ENCODE measurements at places on chromosomes 1 and 21.
A peak's percentile ranks its signal among the peaks of the same experiment; 100 is the strongest.

DNA sequence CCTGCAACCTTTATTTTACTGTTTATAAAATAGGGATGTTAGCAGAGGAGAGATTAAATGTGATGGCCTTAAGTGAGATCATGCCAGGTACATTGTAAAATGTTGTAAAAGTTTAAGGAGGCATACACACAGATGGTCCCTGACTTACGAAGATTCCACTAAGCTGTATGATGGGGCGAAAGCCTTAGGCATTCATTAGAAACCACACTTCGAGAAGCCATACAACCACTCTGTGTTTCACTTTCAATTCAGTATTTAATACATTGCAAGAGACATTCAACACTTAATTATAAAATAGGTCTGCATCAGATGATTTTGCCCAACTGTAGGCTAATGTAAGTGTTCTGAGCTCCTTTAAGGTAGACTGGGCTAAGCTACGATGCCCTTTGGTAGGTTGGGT is 3.7 kb downstream of the SMPDL3B start:
- DNase-seq, result no peak

DNA sequence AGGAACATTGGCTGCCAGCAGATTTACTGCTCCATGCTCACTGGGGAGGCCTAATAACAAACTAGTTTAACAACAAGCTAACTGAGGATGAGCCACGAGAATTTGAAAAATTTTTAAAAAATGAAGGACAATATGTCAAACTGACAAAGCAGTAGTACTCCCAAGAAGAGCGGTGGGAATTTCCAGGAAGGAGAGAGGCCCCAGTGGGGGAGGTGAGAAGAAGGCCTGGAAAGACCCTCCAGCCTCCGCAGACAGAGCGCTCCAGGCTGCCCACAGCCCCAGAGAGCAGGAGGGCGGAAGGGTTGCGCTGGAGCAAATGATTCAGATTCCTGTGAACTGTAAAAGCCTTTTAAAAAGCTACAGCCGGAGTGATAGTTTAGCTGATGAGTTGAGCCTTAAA is 78.5 kb downstream of the SIPA1L2 start:
- no peak for DNase-seq

DNA sequence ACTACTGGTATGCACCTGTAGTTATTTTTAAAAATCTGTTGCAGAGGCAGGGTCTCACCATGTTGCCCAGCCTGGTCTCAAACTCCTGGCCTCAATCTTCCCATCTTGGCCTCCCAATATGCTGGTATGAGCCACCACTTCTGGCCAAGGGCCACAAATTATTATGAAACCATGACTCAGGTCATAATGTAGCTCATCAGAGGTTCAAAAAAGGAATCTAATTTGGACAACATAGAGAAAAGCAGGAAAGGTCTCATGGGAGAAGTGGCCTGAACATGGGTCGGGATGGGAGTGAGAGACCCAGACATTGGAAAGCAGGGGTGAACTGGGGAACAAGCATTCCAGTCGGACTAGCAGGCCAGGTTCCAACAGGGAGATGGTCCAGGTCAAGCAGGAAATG is 45.2 kb upstream of the C1orf198 start:
- no peak for DNase-seq

DNA sequence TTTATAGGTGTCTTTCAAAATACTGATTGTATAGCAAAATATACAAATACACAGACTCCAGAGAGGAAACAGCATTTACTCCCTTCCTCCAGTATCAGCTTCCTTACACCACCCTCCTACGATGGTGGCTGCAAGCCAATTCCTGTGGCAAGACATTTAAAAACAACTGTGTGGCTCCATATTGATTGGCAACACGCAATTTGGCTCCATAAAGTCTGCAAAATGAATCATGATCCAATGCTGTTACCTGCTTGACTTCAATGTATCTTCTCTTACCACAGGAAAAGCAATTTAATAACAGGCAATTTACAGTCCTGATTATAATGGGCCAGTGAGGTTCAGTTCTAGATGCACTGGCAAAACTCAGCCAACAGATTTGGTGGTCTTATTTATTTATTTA is 19.7 kb upstream of the ATP6V1G3 start:
- no peak for DNase-seq

DNA sequence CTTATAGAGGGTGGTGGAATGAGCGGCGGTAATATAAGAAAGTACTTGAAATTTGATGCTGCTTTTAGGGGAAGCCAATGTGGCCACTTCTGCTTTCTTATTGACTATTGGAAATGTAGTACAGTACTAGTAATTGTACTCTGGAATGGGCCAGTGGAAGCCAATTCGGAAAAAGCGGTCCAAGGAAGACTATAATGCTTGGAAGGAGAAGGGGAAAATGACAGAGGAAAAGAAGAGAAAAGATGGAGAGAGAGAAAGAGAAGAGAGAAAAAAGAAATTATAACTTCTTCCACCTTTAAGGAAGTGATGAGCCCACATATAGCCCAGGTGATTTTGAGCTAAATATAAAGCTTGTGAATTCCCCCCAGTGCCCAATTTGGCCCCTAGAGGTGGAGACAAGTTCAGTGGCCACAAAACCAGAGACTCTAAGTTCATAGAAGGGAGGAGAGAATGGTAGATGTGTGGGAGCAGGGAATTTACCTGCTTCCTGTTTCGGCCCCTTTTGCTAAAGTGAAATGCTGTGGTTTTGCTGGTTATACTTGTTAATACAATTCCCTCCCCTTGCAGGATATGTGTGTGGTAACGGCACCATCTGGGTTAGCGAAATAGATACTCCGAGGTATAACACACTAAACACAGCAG is 35.7 kb upstream of the DUSP10 start:
- DNase-seq, result no peak

DNA sequence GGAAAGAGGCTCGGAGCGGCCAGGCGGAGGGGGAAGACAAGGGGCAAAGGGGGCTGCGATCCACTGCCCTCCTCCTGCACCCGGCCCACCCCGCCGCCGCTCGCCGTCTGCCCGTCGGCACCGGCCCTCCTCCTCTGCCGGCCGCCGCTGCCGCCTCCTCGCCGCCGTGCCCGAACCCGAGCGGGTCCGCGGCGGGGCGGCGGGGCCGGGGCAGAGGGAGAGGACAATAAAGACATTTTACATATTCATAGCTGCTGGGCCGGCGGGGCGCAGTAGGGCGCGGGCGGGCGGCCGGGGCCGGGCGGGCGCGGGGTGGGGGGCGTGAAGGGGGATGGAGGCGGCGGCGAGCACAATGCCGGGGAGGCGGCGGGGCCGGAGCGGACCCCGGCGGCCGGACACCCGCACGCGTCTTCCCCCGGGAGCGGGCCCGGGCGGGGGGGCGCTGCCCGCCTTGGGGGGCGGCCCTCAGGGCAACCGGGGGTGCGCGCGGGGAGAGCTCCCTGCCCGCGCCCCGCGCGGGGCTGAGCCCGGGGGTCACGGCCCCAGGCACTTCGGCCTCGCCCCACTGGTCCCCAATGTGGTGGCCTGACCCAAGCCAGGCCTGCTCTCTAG is 546 bp downstream of the POU2F1 start:
- no peak for DNase-seq

DNA sequence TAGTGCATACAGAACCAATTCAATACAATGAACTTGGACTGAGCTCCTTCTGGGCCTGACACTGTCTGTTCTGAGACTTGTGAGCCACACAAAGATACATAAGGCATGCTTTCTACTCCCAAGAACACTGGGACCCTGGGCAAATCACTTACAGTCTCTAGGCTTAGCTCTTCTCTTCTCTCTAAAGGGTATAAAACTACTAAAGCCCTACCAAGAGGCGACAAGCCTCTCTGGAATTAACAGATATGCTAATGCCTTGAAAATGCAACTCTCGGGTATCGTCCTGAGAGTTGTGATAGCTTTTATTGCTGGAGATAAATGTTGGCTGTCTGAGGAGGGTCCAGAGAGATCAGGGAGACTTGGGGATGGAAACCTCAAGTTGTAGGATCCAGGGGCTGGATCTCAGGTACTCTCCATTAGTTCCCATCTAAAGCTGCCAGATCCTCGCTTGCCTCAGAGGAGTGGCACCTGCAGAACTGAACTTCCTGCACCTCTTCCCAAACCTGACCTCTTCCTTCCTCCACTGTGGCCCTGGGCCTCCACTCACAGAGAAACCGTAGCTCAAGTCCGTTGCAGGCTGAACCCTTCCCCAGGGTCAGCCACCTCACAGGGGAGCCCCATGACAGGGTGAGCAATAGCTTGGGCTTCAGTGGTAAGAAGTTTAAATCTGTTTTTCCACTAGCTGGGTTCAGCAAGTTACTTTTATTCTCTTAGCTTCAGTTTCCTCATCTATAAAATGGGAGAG is 11.5 kb upstream of the CFAP45 start:
- no peak for DNase-seq

- no peak for DNase-seq
Observed at GRCh38 chr1:176211396-176212165, 4.5 kb upstream of the COP1 start.

- no peak for DNase-seq
Observed at GRCh38 chr1:230248889-230249270, 177.3 kb downstream of the PGBD5 start.

DNA sequence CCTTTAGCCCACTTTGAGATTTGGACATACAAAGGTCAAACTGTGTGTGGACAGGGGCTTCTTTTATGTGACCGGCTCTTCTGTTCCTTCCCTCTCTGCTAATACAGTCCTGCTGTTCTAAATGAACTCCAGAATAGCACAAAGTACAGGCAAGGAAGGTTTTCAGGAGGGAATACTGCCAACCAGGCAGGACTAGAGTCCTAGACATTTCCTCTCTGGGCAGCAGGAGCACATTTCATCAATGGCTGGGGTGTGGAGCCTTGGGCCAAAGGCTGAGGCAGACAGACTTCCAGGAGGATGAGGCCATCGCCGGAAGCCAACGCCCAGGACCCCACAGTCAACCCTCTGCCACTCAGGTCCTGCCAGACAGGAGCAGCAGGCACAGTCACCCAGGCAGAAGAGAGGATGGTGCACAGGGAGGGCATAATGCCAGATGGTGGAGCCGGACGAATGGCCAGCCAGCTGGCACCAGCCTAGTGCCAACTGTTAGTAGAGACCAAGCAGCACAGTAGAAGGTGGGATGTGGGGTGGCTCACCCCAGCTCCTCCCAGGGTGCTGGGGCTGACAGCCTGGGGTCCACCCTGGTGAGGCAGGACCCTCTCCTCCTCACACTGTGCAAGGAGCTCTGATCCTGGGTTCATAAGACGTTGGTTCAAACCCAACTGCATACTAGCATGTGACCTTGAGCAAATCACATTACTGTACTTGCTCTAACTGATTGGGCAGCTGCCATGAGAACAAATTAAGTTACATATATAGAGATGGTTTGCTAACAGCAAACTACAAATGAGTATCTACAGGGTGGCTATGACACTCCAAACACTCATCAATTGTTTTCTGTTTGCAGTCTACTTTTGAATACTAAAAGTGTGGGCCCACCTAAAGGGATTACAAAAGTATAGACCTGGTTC is 410.7 kb downstream of the SIPA1L2 start:
- DNase-seq, result no peak

GRCh38 chr1:208205216-208206013 is 38.8 kb downstream of the PLXNA2 start:
- DNase-seq, result no peak

- no peak for DNase-seq
Observed at GRCh38 chr21:36626791-36627190, 72.1 kb upstream of the SIM2 start.

DNA sequence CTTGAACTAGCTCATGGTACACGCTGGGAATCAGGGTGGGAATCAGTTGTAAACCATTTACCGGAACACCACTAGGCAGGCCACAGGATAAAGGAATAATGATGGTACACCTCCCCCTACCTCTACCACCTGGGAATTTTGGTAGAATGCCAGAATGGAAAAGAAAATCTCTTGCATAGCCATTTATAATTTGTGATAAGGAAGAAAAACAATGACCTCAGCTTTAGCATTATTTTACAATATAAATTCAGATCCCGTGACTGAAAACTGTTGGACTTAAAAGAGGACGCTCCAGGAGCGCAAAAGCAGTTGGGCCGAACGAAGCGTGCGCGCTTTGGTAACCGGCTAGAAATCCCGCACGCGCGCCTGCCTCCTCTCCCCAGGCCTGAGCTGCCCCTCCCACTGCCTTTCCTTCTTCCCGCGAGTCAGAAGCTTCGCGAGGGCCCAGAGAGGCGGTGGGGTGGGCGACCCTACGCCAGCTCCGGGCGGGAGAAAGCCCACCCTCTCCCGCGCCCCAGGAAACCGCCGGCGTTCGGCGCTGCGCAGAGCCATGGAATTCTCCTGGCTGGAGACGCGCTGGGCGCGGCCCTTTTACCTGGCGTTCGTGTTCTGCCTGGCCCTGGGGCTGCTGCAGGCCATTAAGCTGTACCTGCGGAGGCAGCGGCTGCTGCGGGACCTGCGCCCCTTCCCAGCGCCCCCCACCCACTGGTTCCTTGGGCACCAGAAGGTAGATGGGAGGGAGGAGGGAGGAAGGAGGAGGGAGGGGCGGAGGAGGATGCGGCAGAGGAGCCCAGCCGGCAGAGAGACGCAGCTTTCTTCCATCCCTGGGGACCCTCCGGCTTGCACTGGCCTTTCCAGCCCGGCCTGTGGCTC is at the start of gene CYP4X1:
TSS of gene CYP4X1 (plus strand) at position 402 of the 873 bp plus-strand sequence. CDS start at position 551, 149 bp downstream.
- DNase-seq, result no peak

GRCh38 chr21:28916150-28916893 is 76.4 kb downstream of the LTN1 start:
- no peak for DNase-seq

- no peak for DNase-seq
Observed at GRCh38 chr21:14687268-14687625, 141.1 kb upstream of the SAMSN1 start.

DNA sequence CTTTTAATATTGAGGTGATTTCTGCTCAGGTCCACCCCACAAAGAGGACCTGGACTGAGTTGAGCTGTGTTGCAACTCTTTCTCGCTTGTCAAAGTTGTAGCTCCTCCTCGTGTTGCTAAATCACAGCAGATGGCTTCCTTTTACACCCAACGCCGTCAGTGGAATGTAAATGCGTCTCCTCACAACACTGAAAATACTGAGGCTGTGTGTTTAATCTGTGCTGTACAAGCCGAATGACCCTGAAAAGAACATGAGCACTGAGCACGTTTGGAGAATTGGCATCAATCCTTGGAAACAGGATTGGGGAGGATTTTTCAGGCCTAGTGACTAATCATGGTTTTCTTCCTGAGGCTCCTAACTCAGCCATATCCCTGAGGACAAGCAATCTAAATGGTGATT is 196.0 kb downstream of the CRB1 start:
- peak; percentile 3 for DNase-seq

DNA sequence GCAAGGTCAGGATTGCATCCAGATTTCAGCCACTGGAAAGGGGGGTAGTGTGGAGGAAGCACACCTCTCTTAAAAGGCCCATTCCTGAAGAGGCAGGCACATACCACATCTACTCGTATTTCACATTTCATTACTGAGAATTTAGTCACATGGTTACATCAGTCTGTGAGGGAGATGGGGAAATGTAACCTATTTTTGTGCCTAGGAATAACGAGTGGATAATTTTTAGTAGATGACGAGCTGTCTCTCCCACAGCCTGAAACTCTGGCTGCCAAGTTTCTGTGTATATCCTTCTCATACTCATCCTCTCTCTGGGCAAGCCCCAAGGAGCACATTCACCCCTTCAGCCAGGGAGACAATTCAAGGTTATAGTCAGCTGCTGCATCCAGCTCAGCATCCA is 10.3 kb upstream of the C21orf91 start:
- DNase-seq, result no peak
